GM12878 (cell line): ENCODE measurements at places on chromosomes 1 and 21. TPM values are rescaled to one million over a fixed set of nuclear protein-coding genes. Genes with fewer than 3 reads are reported as not detected.

Gene CD34
- not detected in 2 replicates for polyA plus RNA-seq

Gene UBXN10
- not detected in 2 replicates for polyA plus RNA-seq

Gene AMY1C
- polyA plus RNA-seq: 0.10 TPM in 1 of 2 replicates, not detected in the other

Gene KCND3
- 0.01 TPM in 1 of 2 replicates, not detected in the other for polyA plus RNA-seq

DNA sequence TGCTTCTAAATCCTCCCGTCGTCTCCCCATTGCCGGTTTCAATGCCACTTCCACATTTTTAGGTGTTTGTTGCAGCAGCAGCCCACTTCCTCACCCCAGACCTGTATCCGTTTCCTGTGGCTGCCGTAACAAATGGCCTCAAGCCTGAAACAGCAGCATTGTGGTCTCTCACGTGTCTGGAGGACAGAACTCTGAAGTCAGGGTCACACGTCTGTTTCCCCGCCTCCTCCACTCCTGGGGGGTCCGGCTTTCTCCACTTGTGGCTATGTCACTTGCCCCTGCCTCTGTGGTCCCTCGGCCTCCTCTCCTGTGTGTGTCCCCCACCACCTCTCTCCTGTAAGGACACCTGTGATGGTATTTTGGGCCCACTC is 21.8 kb downstream of the TRPM2 start:
- H3K4me1 ChIP-seq: peaks cover 3% of the 10 kb centered on the region; the same call in 1 of the 2 replicates
- H3K4me3 ChIP-seq: no peak overlapping the region
- no peak for DNase-seq
- H3K36me3 ChIP-seq: no peaks in the 10 kb centered on the region

DNA sequence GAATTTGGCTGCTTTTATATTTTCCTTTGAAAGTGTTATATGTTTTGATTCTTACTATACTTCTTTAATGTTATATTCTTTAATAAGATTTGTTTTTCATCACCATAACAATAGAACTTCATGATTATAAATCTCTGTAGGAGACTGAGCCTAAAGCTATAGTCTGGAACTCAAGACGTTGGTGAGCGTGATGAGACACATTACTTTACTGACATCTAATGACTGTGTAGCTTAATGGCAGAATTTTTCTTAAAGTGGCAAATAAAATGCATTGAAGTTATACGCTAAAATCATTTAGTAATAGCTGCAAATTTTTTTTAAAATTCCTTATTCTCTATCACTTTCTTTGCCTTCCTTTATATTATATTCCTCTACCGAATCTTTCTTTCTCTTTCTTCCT is 56.1 kb upstream of the HAO2 start:
- H3K4me1 ChIP-seq: no peaks in the 10 kb centered on the region; the same call in 1 of the 2 replicates
- no peak for DNase-seq
- no peak overlapping the region for H3K27ac ChIP-seq
- H3K4me3 ChIP-seq: no peak overlapping the region
- no peaks in the 10 kb centered on the region for H3K36me3 ChIP-seq
- peaks cover 5% of the 10 kb centered on the region; the same call in 1 of the 2 replicates for H3K27me3 ChIP-seq

GRCh38 chr1:193408782-193409293 is 222.4 kb upstream of the B3GALT2 start:
- no peaks in the 10 kb centered on the region for H3K4me1 ChIP-seq
- H3K4me3 ChIP-seq: no peak overlapping the region
- no peaks in the 10 kb centered on the region for H3K27me3 ChIP-seq
- H3K27ac ChIP-seq: no peak overlapping the region
- DNase-seq: no peak

Gene KLHDC7A
- not detected in 2 replicates for polyA plus RNA-seq

Gene TESK2
- 3.3 and 3.6 TPM in 2 replicates for polyA plus RNA-seq

DNA sequence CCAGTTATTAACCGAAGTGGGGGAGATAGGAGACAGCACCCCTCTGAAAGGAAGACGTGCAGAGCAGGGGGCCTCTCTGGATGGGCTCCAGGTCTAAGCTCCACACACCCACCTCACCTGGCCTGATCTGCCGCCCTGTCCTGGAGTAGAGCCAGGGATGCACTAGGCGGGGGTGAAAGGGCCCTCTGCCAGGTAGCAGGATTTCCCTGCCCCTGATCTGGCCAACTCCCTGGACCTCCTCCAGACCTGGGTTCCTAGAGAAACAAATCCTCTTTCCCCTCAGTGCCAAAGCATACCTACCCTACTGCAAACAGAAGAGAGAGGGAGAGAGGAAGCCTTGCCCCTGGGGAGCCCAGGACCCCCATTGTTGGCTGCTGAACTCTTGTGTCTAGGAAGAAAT is 2.0 kb downstream of the CRABP2 start:
- no peak for DNase-seq
- no peak overlapping the region for H3K4me3 ChIP-seq
- H3K4me1 ChIP-seq: peaks cover 6% of the 10 kb centered on the region
- no peak overlapping the region for H3K27ac ChIP-seq
- no peaks in the 10 kb centered on the region for H3K36me3 ChIP-seq
- H3K27me3 ChIP-seq: peaks cover 15% of the 10 kb centered on the region

- no peak overlapping the region for H3K27ac ChIP-seq
- no peaks in the 10 kb centered on the region for H3K36me3 ChIP-seq
- no peak overlapping the region for H3K4me3 ChIP-seq
- H3K27me3 ChIP-seq: no peaks in the 10 kb centered on the region
- no peak for DNase-seq
- H3K4me1 ChIP-seq: peaks cover 7% of the 10 kb centered on the region
These were observed 204.6 kb downstream of the GABPA start for GRCh38 chr21:25939396-25939761.

- H3K4me3 ChIP-seq: no peak overlapping the region
- no peak overlapping the region for H3K27ac ChIP-seq
- DNase-seq: no peak
- H3K4me1 ChIP-seq: no peaks in the 10 kb centered on the region
These were observed 1.3 kb downstream of the TTLL7 start for GRCh38 chr1:83997631-83998030.

DNA sequence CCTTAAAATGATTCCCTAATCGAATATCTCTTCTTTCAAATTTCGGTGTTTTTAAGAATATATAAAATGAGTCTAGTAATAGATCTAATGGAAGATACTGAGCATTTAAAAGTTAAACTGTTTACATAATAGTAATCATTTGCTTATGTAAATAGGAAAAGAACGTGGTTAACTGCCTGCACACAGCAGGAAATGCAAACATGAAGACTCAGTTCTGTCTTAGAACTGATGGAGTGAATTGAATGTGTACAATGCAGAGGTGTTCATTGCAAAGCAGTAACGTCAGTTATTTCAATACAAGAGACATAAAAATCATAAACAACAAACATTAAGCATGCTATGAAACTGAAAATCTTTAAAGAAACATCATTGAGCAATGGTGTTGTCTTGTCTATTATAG is 359.4 kb upstream of the ADAMTS5 start:
- H3K27me3 ChIP-seq: no peaks in the 10 kb centered on the region
- no peak for DNase-seq
- no peaks in the 10 kb centered on the region for H3K36me3 ChIP-seq
- H3K4me3 ChIP-seq: no peak overlapping the region
- no peak overlapping the region for H3K27ac ChIP-seq

GRCh38 chr1:160376525-160377131 is 9.8 kb downstream of the NHLH1 start:
- no peak overlapping the region for H3K4me3 ChIP-seq
- H3K27ac ChIP-seq: no peak overlapping the region
- H3K36me3 ChIP-seq: no peaks in the 10 kb centered on the region
- H3K27me3 ChIP-seq: no peaks in the 10 kb centered on the region
- peaks cover 15% of the 10 kb centered on the region for H3K4me1 ChIP-seq
- DNase-seq: peak; percentile 36

Gene ARHGEF10L
- polyA plus RNA-seq: 0.06 and 0.10 TPM in 2 replicates

Gene TMEM200B
- polyA plus RNA-seq: 0.06 and 0.21 TPM in 2 replicates

DNA sequence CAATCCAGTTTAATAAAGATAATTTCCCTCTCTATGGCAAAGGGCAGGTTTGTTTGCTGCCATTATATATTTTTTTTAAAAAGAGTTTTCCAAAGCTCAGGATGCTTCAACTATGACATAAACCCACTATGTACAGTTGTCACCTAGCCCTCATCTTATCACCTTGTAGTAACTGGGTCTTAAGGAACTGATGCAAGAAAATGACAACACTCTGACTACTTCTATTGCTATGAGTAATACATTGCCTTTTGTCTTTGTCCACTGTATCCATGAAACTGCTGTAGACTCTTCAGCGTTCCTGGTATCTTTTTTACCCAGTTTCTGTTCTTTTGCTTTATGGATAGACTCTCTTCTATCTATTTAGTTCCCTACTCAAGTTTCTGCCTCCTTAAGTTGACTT is 586.5 kb downstream of the NEGR1 start:
- H3K36me3 ChIP-seq: no peaks in the 10 kb centered on the region
- DNase-seq: no peak
- H3K4me1 ChIP-seq: no peaks in the 10 kb centered on the region
- no peak overlapping the region for H3K27ac ChIP-seq
- H3K27me3 ChIP-seq: no peaks in the 10 kb centered on the region
- H3K4me3 ChIP-seq: no peak overlapping the region
